Activated T-helper 1 cell treated with anti-CD3 and anti-CD28 coated beads, Interleukin-2, amount 50 U/mL, for 16 hours (primary cell): ENCODE measurements at places on chromosomes 2 and 18.

GRCh38 chr18:25832001-25832604, 258.3 kb downstream of the SS18 start:
- no peak for DNase-seq

GRCh38 chr2:64629329-64629781, 24.4 kb downstream of the SERTAD2 start:
- DNase-seq, result no peak

DNA sequence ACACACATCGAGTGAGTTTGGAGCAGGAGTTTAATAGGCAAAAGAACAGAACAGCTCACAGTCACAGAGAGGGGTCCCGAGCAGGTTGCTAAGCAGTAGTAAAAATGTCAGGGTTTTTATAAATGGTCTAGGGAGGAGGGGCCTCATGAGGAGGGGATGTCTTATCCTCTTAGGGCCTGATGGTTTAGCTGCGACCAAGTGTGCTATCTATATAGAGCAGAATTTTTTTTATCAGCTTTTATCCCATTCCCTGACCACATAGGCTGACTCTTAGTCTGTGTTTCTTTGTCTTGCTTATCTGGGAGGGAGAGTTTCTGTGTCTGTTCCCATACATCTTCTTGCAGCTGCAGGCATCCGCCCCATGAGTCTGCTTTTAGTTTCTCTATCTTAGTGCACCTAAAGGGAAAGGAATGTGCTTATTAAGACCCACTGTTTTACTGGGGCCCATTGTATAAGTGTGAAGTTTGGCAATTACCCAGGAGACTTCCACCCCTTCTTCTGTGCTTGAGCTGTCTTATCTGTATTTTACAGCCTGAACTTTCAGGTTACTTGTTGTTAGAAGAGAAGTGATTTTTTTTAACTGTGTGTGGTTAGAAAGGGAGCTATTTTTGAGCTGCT, 30.4 kb upstream of the GMCL1 start:
- no peak for DNase-seq

- no peak for DNase-seq
These were observed 181.2 kb upstream of the RAB6C start for GRCh38 chr2:129798301-129798581.

DNA sequence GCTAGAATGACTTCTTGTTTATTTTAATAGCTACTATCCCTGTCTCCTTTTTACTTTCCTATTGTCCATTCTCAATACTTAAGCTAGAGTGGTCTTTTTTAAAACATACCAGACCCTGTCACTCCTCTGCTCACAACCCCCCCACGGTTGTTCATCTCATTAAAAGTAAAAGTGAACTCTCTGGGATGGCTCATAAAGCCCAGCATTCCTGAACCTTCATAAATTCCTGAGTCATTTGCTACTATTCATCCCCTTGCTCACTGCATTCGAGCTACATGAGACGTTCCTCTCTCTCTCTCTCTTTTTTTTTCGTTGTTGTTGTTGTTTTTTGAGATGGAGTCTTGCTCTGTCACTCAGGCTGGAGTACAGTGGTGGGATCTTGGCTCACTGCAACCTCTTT, 148.7 kb upstream of the DSEL start:
- DNase-seq, result no peak

- no peak for DNase-seq
These were observed 17.3 kb upstream of the CNDP2 start for GRCh38 chr18:74478880-74479279.

- no peak for DNase-seq
These were observed 1142.3 kb downstream of the RPIA start for GRCh38 chr2:89833780-89834117.

DNA sequence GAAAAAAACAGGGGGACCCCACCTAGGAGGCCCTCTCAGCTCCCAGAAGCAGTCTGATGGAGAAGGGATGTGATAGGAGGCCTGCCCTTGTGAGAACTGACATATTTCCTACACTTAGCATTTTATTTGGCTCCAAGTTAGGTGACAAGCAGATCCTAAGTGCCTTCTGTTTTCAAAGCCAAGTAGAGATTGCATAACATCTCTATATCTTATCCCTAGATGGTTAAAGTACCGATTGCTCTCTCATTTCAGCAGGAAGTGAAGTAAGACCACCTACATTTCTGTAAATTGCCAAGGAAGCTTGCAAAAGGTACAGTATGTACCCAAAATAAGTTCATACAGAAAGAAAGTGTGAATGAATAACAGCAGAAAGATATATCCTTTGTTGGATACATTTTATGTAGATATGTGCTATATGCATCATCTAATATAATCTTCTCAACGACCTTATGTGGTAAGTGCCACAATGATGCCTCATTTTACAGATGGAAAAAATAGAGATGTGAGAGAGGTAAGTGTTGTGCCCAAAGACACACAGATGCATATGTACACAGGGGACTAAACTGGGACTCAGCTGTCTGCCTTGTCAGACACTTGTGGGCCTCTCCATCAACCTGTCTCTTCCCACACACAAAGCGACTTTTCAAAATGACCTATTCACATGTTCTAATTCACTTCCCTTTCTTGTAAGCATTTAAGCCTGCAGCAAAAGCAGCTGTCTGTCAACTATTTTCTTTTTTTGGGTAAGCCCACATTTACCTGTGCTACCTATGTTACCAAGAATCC, 38.9 kb downstream of the DHRS9 start:
- no peak for DNase-seq
